ENCODE measurements at places on chromosomes 6 and 20.

GRCh38 chr20:4702562-4703280, 19.0 kb upstream of the PRND start:
- DNase-seq, result no peak

- DNase-seq, result no peak
These were observed 7.0 kb downstream of the DYNLRB1 start for GRCh38 chr20:34522969-34523871.

- no peak for DNase-seq
These were observed 137.6 kb downstream of the MRPL14 start for GRCh38 chr6:43989581-43990146.

DNA sequence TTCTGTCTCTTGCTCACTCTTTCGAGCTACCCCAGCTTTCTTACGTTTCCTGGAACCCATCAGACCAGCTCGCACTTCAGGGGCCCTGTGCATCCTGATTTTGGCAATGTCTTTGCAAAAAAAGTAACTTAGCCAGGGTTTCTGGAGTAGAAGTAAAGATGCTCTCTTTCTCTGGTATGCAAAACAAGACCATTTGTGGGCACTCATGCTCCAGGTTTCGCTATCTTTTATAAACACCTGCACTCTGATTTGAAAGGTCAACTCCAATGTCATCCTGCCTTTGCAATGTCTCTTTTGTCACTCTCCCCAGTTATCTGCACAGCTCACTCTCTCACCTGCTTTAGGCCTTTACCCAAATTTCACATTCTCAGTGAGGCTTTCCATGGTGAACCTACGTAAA, 869.1 kb downstream of the QKI start:
- DNase-seq, result no peak

DNA sequence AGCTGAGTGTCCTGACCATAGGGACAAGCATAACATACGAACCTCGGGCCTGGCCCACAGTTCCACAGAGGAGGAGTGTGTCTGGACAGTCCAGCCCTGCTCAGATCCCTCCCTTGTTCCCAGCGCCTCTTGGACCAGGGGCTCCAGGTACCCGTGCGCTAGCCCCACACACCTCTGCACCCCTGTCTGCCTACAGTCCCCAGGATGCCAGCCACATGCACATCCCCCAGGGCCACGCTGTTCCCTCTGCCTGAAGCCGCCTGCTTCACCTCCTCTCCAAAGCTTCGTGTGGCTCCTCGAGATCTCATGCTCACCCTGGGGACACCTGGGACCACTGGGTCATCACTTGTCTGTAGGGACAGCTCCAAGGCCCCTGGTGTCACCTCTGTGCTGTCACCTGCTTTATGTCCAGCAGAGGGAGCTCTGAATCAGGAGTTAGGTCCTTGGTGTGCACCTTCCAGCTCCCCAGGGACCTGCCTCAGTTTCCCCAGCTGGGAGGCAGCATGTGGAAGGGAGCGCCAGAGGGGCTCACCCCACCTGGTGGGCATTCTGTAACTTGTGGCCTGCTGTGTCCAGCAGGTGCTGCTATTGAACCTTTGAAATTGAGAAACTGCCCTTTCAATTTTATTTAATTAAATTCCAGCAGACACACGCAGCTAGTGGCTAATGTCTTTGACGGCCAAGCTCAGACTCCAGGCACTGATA, 7.3 kb upstream of the YTHDF1 start:
- no peak for DNase-seq

- DNase-seq, result no peak
These were observed 55.1 kb upstream of the APCDD1L start for GRCh38 chr20:58570204-58570859.

DNA sequence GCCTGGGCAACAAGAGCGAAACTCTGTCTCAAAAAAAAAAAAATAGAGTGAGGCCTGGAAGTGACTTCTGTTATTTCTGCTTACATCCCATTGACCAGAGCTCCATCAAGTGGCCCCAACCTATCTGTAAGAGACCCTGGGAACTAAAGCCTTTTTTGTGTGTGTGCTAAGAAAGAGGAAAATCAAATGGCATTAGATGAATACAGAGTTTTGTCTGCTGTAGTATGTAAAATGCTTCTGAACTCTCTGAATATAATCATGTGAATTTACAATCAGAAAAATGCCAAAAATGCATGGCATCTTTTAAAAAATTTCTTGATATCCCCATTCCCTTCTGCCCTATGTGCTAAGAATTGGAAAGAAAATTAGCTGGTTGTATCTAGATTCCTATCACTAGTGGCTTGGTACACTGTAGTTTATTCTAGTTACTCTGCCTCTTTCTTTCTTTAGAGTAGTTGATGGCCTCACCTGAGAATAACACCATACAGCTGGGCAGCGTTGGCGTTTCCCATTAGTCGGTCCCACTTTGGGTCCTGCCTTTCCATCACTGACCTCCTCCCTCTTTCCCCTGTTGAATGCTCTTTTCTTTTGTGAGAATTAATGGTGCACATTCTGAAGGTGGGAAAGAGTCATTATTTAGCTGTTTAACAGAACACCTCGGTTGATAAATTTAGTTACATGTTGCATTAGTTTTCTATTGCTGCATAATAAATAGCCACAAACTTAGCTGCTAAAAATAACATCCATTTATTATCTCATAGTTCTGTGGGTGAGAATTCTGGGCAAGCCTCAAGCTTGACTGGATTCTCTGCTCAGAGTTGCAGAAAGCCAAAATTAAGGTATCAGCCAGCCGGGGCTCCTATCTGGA, 38.2 kb downstream of the SAMD5 start:
- DNase-seq, result no peak

- no peak for DNase-seq
These were observed 24.5 kb upstream of the CD83 start for GRCh38 chr6:14092838-14093789.

- no peak for DNase-seq
These were observed 4.6 kb downstream of the MAP3K4 start for GRCh38 chr6:160996131-160996601.

- no peak for DNase-seq
These were observed 60.8 kb downstream of the FAM83B start for GRCh38 chr6:54907355-54907754.

- no peak for DNase-seq
These were observed 13.6 kb upstream of the TTLL2 start for GRCh38 chr6:167311286-167311685.

DNA sequence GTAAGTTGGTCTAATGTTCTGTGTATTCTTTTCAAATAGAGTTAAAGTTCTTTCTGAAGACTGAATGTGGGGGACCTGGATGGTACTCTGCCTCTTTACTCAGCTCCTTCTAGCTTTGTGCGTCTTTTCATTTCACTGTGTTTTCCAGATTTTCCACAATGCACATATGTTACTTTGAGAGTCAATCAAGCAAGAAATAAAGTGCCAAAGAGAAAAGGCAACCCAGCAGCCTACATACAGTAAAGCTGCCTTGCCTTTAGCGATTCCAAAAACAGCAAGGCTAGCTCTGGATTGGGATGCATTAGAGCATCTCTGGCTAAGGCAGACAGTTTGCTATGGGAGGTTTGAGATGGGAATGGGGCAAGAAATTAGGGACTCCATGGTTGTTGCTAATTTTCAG, 5.3 kb downstream of the C6orf163 start:
- no peak for DNase-seq

- no peak for DNase-seq
These were observed 77.6 kb downstream of the BFSP1 start for GRCh38 chr20:17453592-17453991.

DNA sequence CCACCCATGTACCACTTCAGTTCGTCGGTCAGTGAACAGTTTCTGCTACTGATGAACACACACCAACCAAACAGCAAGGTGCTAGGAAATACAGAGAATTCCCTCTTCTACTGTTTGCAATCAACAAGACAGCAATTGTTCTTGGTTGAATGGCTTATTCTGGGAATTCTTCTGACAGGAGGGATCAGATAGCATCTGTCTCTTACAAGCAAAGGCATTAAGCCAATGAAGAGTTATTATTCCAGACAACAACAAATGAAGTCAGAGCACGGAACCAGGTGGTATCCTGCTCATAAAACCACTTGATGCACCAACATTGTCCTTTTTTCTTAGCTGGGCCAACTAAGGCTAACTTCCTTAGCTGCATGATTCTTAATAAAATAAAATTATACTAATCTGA, 37.8 kb downstream of the PTPRK start:
- DNase-seq, result no peak
